CD8-positive, alpha-beta memory T cell (primary cell): ENCODE measurements at places on chromosomes 13 and 19.

DNA sequence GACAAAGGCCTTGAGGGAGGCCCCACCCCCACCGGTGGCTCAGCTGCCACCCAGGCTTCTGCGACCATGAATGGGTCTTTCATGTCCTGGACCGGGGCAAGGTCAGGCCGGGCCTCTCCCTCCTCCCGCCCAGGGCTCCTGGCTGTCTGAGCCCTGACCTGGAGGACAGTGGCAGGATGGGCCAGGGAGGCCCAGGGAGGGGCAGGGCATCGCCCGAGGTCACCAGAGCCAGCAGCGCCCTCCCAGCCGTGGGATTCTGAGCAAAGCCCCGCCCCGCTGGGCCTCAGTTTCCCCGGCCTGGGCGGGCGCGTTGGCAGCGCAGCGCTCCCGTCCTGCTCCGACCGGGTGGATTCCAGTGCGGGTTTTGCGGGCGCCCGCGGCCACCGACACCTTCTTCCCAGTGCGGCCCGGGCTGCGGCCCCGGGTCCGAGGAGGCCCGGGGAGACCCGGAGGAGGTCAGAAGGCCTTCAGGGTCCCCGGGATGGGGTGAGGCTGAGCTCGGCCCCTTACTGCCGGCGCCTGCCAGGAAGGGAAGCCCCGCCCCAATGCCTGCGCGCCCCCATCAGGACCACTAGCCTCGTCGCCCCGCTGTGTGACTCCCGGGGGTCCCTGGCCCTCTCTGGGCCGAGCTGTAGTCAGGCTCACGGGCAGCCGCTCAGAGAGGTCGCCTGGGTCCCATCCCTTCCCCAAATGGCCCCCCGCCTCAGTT lies 24.6 kb upstream of the SEMA6B start:
- DNase-seq, result no peak

DNA sequence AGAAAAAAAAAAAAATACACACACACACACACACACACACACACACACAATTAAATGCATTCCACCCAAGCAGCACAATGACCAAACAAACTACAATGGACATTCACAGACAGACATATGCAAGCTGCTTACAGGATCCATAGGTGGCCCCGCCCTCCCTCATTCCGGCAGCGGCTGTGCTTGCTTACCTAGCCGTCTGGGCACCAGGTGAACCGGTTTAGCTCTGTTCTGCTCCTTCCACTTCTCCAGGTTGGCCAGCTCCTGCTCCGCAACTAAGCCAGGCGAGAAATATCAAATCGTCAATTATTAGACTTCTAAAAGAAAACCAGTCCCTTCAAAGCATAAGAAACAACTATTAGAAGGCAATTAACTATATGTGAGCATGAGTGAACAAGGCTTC lies 23.1 kb downstream of the EPSTI1 start:
- no peak for DNase-seq

DNA sequence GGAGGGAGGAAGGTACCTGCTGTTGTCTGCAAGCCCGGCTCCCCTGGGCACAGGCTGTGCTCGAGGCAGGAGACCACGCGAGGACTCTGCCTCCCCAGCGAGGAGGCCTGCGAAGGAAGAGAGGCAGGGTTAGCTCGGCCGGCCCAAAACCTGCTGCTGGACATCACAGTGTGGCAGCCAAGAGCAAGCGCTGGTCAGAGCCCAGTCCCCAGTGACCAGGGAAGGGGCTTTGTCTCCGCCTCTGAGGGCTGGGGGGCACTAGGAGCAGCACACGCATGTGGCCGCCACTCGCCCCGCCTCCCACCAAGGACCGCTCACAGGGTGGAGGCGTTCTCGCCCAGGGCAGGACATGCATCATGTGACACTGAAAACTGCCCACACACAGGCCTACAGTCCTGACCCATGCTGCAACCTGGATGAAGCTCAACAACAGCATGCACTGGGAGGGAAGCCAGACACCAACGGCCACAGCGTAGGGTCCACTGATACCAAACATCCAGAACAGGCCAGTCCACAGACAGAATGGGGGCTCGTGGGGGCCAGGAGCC lies 8.5 kb downstream of the MIER2 start:
- no peak for DNase-seq

DNA sequence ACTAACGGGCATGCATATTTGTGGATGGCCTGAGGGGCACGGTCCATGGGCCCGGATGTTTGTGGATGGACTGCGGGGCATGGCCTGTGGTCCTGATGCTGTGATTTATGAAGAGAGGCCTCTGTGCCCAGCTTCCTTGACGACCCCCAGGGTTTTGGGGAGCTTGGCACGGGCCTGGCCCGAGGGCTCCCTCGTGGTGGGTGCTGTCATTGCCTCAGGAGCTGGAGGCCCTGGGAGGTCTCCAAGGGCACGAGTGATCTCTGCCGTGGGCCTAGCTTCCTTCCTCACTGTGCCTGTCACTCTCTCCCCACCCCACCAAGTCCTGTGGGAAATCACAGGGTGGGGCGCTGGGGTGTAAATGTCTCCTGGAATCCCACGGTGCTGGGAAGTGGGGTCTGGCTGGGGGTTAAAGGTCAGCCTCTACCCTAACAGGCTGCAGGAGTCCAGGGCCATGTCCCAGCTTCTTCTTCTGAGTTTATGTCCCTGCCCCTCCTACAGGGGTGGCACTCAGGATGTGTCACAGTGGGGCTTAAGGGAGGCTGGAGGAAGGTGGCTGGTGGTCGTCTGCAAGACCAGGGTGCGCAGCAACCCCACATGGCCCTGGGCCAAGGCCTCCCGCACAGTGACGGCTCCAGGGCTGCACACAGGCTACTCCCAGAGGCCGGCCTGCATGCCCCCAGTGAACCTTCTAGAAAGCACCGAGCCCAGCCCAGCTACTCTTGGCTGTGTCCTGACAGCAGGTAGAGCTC lies 27.6 kb upstream of the RANBP3 start:
- no peak for DNase-seq

DNA sequence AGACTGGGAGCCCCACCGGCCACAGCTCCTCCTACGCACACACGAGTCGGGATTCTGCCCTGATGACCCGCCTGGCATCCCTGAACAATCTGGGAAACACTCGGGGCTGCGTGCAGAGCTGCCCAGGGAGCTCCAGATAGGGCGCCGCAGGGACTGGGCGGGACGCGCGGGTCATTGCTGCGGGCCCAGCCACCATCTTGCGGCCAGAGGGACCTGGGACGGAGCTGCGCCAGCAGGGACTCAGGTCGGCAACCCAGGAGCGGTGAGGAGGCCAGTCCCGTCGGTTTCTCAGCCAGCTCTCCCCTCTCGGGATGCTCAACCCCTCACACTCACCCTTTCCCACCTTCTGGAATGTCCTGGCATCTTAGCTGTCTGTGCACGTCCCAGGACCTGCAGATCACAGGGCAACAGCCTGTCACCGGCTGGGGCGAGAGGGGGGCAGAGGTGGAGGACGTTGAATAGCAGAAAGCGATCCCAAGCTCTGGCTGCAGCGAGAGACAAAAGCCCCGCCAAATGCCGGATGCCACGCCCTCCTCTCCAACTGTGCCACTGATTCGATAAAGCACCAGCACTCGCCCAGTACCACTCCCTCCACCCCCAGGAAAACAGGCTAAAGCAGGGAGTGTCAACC lies 20.4 kb upstream of the ZNF91 start:
- DNase-seq, result no peak

DNA sequence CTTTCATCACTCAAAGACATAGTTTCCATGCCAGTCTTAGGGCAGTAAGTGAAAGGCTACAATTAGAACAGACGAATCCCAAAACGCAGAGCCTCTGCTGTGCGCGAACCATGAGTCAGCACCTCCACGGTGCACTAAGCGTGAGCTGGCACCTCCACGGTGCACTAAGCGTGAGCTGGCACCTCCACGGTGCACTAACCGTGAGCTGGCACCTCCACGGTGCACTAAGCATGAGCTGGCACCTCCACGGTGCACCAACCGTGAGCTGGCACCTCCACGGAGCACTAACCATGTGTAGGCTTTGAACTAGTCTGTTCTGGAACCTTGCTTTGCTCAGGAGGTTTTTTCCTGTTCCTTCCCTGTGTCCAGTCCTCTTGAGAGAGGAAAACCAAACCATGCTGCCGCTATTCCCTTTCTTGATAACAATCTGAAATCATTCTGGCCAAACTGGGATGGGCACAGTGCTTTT lies 120.6 kb downstream of the IRS2 start:
- DNase-seq, result no peak

- DNase-seq, result peak; percentile 93
Observed at GRCh38 chr19:18436671-18437490, 1.1 kb downstream of the ISYNA1 start.

DNA sequence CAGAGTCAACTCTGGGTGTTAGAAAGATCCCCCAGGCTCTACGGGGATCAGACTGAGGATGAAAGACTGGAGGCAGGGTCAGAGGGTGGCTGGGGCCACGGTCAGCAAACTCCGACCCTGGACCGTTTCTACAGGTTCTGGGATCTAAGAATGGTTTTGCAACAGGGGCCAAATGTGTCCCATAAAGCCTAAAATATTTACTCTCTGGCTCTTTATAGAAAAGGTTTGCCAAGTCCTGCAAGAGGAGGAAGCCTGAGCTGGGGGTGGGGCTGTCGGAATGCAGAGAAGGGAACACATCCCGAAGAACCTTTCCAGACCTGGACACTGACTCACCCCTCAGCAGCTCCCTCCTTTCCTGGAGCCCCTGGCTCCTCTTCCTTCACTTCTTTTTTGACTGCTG lies 20.7 kb downstream of the LIG1 start:
- no peak for DNase-seq

GRCh38 chr13:23445794-23446193 lies 12.3 kb upstream of the SACS start:
- DNase-seq, result no peak

DNA sequence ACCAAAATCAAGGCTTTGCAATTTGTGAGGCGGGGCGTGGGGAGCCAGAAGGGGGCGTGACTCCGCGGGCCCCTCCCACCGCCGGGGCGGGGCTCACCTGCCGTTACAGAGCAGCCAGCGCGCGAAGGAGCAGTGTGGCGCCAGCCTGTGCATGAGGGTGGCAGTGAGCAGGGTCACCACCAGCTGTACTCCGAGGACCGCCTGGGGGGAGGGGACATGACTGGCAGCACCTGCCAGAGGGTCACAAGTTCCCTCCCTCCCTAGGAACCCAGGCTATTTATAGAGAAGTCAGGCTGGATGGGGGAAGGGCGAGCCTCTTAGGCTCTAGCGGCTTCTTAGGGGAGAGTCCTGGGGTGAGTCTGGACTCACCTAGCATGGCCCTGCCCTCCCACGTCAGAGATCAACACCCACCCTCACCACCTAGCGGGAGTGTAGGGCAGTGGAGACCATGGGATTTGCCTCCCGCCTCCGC lies 3.6 kb downstream of the TMEM161A start:
- no peak for DNase-seq

DNA sequence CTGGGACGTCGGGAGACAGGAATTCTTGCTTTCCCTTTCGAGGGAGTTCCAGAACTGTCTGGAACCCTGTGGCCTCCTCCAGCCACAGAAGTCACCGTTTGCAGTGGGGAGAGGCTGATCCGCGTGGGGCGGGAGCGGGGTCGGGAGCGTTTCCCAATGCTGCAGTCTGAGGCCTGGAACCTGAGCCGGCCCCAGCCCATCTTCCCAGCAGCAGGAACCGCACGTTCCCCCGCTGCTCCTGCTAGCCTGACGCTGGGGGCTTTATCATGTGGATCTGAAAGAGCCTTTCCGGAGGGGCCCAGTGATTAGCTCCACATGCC lies 13.4 kb downstream of the DPP9 start:
- no peak for DNase-seq
